Aorta (tissue), 5 donors: ENCODE measurements at places on chromosomes 1 and 21. TPM values are rescaled to one million over a fixed set of nuclear protein-coding genes. Genes with fewer than 3 reads are reported as not detected.

GRCh38 chr1:154326546-154327465, 1.5 kb downstream of the ATP8B2 start:
- no peaks in the 10 kb centered on the region for H3K4me1 ChIP-seq
- H3K27me3 ChIP-seq = no peaks in the 10 kb centered on the region
- H3K36me3 ChIP-seq = peaks cover 4% of the 10 kb centered on the region
- peak; percentile 89 for DNase-seq

DNA sequence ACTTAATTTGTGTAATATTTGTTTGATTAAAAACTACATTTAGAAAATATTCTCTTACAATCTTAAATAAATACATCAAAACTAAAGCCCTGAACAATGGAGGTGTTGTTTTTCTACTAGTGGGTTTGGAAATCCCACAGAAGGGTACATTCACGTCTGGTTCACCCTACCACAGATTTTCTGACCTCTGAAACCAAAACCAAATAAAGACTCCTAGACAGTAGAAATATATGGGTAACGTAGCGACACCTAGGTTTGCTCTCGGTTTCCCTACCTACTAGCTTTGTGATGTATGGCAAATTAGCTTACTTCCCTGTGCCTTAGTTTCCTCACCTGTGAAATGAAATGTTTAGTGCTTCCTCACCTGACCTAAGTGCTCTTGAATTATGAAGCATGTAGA, 312.6 kb downstream of the DPYD start:
- H3K4me1 ChIP-seq = no peaks in the 10 kb centered on the region
- H3K36me3 ChIP-seq = no peaks in the 10 kb centered on the region
- H3K27me3 ChIP-seq = no peaks in the 10 kb centered on the region

GRCh38 chr1:225677350-225678124, 24.6 kb upstream of the ENAH start:
- no peaks in the 10 kb centered on the region for H3K4me1 ChIP-seq
- no peaks in the 10 kb centered on the region for H3K27me3 ChIP-seq
- no peak overlapping the region for H3K27ac ChIP-seq
- H3K36me3 ChIP-seq = no peaks in the 10 kb centered on the region
- DNase-seq = no peak

DNA sequence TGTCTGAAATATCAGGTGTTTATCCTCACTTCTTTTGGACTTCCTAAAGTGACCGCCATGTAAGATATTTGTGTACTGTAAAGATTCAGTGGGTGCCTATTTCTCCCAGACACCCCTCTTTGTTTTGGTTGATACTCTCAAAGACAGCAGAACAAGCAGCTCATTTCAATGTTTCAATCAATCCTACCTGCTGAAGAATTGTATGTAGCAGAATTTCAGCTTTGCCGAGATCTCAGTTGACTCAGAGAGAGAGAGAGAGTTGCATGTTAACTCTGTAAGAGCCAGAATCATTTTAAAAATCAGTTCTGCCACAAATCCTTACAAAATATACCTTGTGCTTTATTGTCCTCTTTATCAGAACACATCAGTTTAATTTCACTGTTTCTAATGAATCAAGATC, 987.3 kb downstream of the ADGRL2 start:
- H3K27me3 ChIP-seq = no peaks in the 10 kb centered on the region
- no peaks in the 10 kb centered on the region for H3K36me3 ChIP-seq
- no peaks in the 10 kb centered on the region for H3K4me1 ChIP-seq
- no peak overlapping the region for H3K27ac ChIP-seq
- H3K4me3 ChIP-seq = no peak overlapping the region

- DNase-seq = no peak
- H3K27ac ChIP-seq = no peak overlapping the region
- no peaks in the 10 kb centered on the region for H3K4me1 ChIP-seq
- no peaks in the 10 kb centered on the region for H3K27me3 ChIP-seq
- H3K36me3 ChIP-seq = no peaks in the 10 kb centered on the region
Observed at GRCh38 chr1:226788965-226789364, 49.9 kb upstream of the ITPKB start.

DNA sequence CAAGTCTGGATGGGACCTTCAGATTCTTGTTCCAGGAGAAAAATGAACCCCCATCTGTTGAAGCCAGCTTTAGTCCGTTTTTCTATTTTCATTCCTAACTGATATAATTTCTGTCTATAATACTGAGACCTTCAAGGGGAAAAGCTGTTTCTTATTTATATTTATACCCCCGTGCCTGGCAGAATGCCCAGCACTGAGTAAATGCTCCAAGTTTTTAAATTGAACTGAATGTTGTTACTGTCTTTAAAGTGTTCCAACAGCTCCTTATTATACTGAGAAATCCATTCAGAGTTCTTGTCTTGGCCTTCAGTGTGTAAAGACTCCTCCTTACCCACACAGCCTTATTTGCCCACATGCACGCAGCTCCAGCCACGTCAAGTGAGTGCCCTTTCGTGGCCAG, 178.6 kb upstream of the HMGB4 start:
- no peaks in the 10 kb centered on the region for H3K27me3 ChIP-seq
- no peaks in the 10 kb centered on the region for H3K4me1 ChIP-seq
- H3K36me3 ChIP-seq = no peaks in the 10 kb centered on the region
- no peak for DNase-seq
- H3K4me3 ChIP-seq = no peak overlapping the region

GRCh38 chr1:117672756-117673155, 66.9 kb downstream of the TENT5C start:
- no peaks in the 10 kb centered on the region for H3K36me3 ChIP-seq
- no peak overlapping the region for H3K4me3 ChIP-seq
- no peak for DNase-seq
- H3K27ac ChIP-seq = no peak overlapping the region

GRCh38 chr1:119732465-119733168, 20.9 kb downstream of the PHGDH start:
- no peaks in the 10 kb centered on the region for H3K27me3 ChIP-seq
- H3K4me1 ChIP-seq = no peaks in the 10 kb centered on the region
- H3K36me3 ChIP-seq = no peaks in the 10 kb centered on the region

DNA sequence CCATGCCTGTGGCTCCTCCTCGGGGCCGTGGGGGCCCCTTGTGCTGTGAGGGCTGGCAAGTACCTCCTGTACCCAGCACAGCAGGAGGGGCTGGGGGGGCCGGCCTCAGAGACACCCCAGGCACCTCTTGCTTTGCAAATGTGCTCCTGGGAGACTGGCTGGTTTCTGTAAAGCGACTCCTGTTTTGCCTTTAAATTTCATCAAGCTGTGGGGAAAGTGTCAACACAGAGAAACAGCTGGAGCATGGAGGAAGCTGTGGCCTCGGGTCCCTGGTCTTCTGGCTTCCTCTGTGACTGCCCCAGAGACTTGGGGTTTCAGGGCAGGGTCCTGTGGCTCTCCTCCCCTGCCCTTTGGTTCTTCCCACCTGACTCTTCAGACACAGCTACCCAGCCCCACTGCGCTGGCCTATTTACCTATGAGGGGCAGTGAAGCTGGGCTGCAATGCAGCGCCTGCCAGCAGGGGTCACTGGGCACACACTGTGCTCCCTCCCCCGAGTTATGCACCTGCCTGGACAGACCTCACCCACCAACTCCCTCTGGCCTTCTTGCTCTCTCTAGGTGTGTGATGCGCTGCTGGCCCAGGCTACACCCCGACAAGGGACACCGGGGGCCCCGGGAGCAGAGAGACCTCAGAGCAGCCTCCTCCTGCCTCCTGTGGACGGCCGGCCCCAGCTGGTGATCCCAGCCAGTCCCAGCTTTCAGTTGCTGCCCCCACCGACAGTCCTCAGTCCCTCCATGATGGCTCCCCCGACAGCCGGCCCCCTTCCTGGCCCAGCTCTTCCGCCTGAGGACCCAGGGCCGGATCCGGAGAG, 17.6 kb upstream of the PEX10 start:
- H3K4me3 ChIP-seq = no peak overlapping the region
- no peak for DNase-seq
- no peaks in the 10 kb centered on the region for H3K36me3 ChIP-seq
- H3K27me3 ChIP-seq = no peaks in the 10 kb centered on the region
- H3K27ac ChIP-seq = no peak overlapping the region

GRCh38 chr21:29546071-29546470, 247.3 kb downstream of the BACH1 start:
- no peak for DNase-seq
- H3K27me3 ChIP-seq = no peaks in the 10 kb centered on the region
- no peaks in the 10 kb centered on the region for H3K36me3 ChIP-seq
- no peaks in the 10 kb centered on the region for H3K4me1 ChIP-seq

Gene TMEM61
- 5.6 TPM for total RNA-seq

Gene HPDL
- 0.36 TPM for total RNA-seq

Gene AUNIP
- total RNA-seq = not detected

Gene OVAAL
- not detected for total RNA-seq

Gene TOR1AIP1
- total RNA-seq = 68.4 TPM

Gene MTMR11
- 42.3 TPM for total RNA-seq

Gene ARL8A
- total RNA-seq = 87.7 TPM
